ENCODE measurements at places on chromosomes 6 and 20.
A peak's percentile ranks its signal among the peaks of the same experiment; 100 is the strongest.

DNA sequence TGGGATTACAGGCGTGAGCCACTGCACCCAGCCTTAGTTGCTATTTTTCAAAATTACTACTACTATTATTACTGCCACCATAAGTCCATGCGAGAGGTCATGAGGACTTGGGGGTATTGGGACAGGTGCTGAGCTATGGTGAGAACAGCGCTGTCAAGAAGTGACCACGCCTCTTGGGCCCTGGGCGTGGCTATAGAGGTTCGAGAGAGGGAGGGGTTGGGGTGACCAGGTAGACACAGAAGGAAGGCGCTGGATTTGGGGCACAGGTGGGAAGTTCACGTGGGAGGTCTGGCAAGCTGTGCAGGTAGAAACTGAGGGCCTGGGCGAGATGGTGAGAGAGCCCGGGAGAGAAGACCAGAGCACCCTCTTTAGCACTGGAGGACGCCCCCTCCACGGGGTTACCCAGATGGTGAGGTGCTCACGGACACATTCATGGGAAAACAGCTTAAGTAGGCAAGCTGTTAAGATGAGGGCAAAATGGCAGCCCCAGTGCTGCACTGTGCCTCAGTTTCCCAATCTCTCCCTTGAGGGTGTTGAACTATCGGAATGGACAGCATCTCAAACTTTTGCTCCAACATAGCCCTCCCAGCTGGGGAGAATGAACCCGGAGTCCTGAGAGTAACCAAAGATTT, 61.0 kb downstream of the RAB44 start:
- no peak for DNase-seq

DNA sequence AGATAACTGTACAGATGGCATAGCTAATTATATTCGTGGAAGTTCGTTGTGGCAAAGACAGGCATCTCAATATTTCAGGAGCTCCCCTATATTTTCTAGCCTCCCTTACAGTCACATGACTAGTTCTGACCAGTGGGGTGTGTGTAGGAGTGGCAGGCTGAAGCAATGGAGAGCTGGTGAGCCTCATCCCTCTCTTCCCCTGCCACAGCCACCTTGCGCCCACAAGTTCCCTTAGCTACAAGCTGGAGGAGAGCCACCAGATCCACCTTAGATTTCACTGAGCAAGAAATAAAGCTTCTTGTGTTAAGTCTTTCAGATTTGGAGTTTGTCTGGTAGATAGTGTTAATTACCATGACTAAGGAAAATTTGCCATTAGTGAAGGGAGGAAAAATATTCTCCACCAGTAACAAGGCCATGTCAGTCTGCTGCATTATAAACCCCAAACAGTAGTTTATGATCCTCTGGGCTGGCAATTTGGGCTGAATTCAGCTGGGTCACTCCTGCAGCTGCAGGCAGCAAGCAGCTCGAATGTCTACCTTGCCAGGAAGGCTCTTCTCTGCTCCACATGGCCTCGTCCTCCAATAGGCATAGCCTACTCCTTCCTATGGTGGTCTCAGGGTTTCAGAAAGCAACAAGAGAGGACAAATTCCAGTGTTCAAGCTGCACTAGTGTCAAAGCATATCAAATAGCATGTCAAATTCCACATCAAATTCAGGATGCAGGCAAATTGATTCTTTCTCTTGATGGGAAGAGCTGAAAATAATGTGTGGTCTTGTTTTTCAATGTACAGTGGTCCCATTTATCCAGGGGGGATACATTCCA, 7.4 kb upstream of the RBCK1 start:
- peak; percentile 28 for DNase-seq

DNA sequence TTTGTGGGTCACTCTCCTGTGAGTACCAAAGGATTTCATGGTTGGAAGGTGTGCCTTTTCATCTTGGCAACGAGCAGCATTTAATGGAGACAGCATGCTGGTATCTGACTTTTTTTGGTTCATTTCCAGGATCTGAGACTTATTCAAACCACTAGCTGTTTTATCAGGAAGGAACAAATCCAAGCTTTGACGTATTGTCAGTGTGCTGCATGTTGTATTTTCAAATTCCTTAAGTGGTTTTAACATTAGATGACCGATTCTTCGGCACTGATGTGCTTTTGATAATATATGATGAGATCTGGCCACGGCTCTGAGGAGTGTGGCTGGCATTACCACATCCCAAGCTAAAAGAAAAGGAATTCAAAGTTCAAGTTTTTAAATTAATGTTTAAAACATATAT, 6.4 kb downstream of the RMND1 start:
- no peak for DNase-seq

DNA sequence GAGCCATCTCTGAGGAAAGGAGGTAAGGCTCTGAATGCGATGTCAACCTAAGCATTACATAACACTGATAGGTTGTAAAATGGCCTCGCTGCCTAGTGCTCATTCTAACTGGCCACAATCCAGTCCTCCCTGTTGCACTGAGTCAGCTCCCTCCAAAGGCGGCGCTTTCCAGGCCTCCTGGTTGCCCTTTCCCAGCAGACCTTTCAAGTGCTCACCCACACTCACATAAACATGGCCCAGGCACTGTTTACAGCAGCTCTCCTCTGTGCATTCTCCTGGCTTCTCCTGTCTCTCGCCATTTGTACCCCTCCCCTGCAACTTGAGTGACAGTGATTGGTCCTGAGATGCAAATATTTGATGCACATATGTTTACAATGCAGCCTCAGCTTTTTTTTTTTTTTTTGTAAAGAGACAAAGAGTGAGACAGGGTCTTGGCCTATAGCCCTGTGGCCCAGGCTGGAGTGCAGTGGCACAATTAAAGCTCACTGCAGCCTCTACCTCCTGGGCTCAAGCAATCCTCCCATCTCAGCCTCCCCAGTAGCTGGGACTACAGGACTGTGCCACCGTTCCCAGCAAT, 36.8 kb upstream of the PRND start:
- DNase-seq: no peak

- no peak for DNase-seq
These were observed 319.8 kb downstream of the FRK start for GRCh38 chr6:115740907-115741306.

DNA sequence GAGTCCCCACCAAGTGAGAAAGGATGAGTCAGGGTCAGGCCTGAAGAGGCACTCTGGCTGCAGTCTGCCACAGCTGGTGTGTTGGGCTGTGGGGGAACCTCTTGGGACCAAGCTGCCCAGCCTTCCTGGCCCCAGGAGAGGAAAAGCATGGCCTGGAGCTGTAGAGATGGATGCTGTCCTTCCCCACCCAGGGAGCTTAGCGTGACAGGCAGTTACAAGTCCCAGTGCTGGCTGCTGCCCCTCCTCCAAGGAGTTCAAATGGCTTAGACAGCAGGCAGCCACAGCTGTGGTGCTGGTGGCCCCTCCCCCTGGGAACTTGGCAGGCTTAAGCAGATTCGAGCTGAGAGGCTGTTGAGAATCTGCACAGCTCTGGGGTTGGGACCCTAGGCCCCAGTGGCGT, 253.2 kb downstream of the PLCB1 start:
- peak; percentile 45 for DNase-seq

GRCh38 chr6:154653853-154654252, 79.4 kb upstream of the SCAF8 start:
- DNase-seq: no peak

DNA sequence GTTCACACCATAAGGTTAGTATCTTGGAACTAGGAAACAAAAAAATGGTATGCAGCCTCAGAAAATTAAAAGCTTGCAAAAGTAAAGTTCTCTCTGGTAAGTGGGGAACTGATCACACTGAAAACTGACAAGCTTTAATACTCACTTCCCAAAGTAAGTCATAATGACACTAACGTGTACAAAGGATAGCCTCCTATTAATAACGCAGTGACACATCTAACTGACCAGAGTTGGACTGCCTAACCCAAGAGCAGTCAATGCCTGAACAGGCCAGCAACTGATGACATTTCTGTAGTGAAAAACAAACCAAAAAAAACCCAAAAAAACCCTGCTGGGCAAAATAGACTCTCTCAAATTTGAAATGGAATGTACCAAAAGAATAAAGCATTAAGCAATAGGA, 30.7 kb downstream of the CHD6 start:
- no peak for DNase-seq

GRCh38 chr6:121592261-121592935, 157.0 kb downstream of the GJA1 start:
- DNase-seq: no peak

DNA sequence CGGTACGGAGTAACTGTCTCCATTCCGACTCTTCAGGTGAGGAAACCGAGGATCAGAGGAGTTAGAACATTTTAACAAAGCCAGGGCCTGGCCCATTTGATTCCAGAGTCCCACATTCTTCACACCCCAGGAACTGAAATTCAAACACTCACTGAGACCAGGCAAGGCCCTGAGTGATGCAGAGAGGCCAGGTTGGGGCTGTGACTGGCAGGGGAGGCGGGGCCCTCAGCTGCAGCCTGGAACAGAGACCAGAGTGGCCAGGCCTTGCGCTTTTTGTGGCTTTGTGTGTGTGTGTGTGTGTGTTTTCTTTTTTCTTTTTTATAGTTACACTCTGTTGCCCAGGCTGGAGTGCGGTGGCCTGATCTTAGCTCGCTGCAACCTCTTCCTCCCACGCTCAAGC, 57.2 kb downstream of the BCAS4 start:
- no peak for DNase-seq

- no peak for DNase-seq
These were observed 41.1 kb downstream of the FBXO5 start for GRCh38 chr6:152941746-152942145.

- DNase-seq: no peak
These were observed at the start of gene PI16 for GRCh38 chr6:36954262-36954931. PI16 (plus strand) TSS chr6:36954738; CDS start chr6:36954761, 23 bp downstream.

DNA sequence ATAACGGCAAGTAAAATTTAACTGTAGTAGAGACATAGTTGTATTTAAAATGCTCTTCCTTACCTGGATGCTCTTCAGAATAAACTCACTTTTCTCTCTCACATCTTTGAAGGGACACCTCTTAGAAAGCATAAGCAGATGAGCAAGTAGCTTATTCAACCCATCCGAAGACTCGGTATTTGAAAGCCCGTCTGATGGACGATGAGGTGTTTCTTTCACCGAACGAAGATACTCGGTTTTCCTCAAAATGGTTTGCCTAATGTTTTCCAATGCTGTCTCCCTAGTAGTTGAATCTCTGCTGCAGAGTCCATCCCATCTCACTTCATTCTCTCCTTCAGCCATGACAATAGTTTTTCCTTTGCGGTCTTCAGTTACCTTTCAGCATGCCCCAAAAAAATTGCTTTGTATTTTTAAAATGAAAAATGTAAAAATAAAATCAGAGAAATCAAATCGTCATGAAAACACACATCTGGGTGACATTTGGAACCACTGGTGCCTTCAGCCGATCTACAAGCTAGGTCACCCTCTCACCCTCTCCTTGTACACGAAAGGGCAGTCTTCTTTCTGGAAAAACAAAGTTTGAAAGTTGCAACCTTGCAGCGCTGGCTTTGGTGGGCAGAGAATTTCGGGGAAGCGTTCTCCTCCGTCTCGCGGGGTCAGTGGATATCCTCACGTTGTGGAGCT, 772 bp downstream of the SESN1 start:
- DNase-seq: peak; percentile 58

DNA sequence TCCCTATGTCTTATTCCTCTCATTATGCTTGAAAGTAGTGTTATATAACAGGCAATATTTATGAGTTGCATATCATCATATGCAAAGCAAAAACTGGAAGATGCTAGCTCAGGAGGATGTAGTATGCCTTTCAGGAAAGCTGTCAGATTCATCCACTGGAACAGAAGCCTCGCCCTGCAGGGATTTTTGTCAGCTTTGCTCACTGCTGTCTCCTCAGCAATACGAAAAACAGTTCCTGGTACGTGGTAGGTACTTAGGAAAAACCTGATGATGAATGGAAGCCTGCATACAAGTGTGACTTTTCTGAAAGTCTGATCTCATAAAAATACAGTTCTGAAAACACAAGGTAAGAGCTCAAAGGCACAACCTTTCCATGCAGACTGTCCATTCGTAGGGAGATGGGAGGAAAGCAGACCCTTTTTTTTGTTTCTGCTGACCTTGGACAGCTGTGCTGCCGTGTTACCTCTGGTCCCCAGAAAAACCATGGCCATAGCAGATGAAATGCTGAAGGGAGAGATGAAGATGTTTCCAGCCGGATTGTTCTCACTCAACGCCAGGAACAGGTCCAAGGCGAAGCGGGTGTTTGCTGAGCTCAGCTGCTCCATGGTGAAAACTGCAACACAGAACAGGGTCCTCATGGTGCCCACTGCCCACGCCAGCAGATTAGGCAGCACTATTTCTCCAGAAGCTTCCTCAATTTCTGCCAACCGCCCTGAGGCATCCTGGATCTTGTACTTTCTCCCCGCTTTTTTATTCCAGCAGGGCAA, 1.5 kb downstream of the SERPINB1 start:
- peak; percentile 44 for DNase-seq

- no peak for DNase-seq
These were observed 41.6 kb downstream of the NFATC2 start for GRCh38 chr20:51500936-51501335.

DNA sequence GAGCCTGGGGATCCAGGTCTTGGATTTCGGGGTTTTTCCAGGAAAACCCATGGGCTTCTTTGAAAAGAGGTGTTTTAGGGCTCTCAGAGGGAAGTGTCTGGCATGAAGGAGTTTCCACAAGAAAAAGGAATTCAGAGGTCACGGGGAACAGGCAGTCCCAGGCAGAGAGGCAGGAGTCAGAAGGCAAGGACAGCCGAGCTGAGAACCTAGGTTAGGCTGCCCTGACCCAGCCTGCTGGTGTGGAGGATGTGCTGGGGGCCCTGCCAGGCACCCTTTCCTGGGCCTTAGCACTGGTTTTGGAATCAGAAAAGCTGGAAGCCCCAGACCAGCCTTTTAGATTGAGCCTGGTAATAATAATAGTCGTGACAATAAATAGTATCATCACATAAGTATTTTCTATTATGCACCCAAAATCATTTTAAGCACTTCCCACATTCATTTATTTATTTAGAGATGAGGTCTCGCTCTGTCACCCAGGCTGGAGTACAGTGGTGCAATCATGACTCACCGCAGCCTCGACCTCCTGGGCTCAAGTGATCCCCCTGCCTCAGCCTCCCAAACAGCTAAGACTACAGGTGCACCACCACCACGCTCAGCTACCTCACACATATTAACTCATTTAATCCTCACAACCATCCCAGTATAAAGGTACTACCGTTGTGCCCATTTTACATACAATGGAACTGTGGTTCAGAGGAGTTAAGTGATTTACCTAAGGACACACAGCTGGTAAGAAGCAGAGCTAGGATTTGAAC, 19.9 kb downstream of the TGM2 start:
- DNase-seq: no peak

- no peak for DNase-seq
These were observed at the start of gene ERVFRD-1 for GRCh38 chr6:11110921-11111768. ERVFRD-1 (minus strand) TSS chr6:11111725; CDS start chr6:11105310, 6,415 bp downstream.
